Mammary microvascular endothelial cell (primary cell): ENCODE measurements at places on chromosomes 3 and 15. TPM values are rescaled to one million over a fixed set of nuclear protein-coding genes. Genes with fewer than 3 reads are reported as not detected.

OR4M2 gene
- total RNA-seq, result not detected in 2 replicates

DUOX1 gene
- not detected in 2 replicates for total RNA-seq

FAM81A gene
- total RNA-seq, result 0.20 and 0.44 TPM in 2 replicates

CCDC191 gene
- total RNA-seq, result 0.44 and 0.80 TPM in 2 replicates

SYNPR gene
- total RNA-seq, result not detected in 2 replicates

TMCO5A gene
- not detected in 2 replicates for total RNA-seq

NSUN3 gene
- 4.6 and 5.4 TPM in 2 replicates for total RNA-seq

TGM4 gene
- 0.07 and 0.20 TPM in 2 replicates for total RNA-seq
